SW480 (cell line): ENCODE measurements at places on chromosomes 11 and 22.

GRCh38 chr11:31947051-31947450 is 135.9 kb upstream of the PAX6 start:
- no peak for DNase-seq

GRCh38 chr11:134536219-134536618 is 124.2 kb upstream of the B3GAT1 start:
- no peak for DNase-seq

DNA sequence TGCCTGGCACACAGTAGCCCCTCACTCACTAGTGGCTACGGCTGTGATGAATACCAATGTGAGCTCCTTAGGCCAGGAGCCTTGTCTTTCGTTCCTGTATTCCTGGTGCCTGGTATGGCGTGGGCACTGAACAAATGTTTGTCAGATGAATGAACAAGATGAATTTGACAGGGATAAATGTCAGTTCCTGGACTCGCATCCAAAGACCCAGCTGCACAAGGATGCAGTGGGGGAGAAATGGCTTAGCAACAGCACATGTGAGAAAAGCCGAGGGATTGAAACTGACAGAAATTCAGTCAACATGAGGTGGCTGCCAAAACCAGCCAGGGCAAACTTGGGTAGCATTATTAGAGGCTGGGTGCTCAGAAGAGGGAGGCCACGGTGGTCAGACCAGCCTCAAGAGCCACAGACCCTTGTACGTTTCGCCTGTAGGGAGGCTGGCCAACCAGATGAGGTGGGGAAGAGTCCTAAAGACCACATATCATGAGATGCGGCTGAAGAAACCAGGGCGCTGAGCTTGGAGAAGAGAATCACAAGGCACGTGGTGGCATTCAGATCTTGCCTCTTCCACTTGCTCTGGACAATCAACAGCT is 7.7 kb upstream of the SLC22A8 start:
- DNase-seq, result no peak

DNA sequence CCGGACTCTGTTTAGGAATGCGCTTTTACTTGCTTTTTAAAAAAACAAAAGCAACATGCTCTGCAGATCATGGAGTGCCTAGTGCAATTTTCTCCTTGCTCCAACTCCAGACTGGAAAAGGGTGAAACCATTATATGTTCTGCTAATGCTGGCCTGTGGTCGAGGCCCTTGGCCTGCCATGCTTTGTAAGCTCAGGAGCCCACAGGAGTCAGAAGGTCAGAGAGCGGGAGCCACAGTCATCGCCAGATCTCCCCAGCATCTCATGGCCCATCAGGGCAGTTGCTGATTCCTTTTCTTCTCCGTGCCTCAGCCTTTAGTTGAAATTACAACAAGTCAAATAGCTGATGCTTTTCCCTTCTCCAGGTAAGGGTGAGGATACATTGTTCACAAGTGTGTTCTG is 80.3 kb downstream of the DDIAS start:
- no peak for DNase-seq

GRCh38 chr11:30568931-30569330 is 17.2 kb downstream of the MPPED2 start:
- no peak for DNase-seq

- DNase-seq, result no peak
These were observed 378 bp downstream of the OR51D1 start for GRCh38 chr11:4637662-4638047.

DNA sequence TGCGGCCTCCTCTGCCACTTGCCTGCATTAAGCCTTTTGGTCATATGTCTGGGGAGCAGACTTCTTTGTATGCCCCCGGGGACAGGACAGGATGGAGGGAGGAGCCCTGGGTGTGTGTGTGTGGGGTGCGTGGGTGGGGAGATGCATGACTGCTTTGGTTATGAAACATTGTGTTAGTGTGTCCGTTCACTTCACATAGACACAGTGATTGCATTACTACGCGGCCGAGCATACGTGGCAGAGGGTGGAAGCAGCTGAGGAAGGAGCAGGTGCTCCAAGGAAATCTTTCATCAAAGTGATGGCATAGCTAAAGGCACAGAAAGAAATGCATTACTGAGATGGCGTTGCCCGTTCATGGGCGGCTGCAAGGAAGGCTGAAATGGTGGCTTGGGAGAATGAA is 260.4 kb downstream of the ST3GAL4 start:
- no peak for DNase-seq
